SJSA1 (cell line): ENCODE measurements at places on chromosomes 3 and 15. TPM values are rescaled to one million over a fixed set of nuclear protein-coding genes. Genes with fewer than 3 reads are reported as not detected.

Gene EFCC1
- 1.5 and 2.8 TPM in 2 replicates for total RNA-seq

Gene TRIM42
- total RNA-seq = not detected in 2 replicates

Gene REC114
- not detected in 2 replicates for total RNA-seq

Gene SOX2
- total RNA-seq = 25.6 and 26.8 TPM in 2 replicates

Gene OR5K4
- total RNA-seq = not detected in 2 replicates

Gene CLDN11
- total RNA-seq = 0.66 and 1.7 TPM in 2 replicates

Gene IGSF11
- total RNA-seq = 0.18 and 1.0 TPM in 2 replicates

Gene CLN6
- total RNA-seq = 12.4 and 30.3 TPM in 2 replicates

Gene FAM174B
- 0.05 TPM in 1 of 2 replicates, not detected in the other for total RNA-seq

Gene GALNT15
- total RNA-seq = 1.3 and 2.1 TPM in 2 replicates

Gene FRMD4B
- 1.3 and 13.7 TPM in 2 replicates for total RNA-seq

Gene FANCD2OS
- total RNA-seq = not detected in 2 replicates

Gene SLC12A8
- total RNA-seq = 6.3 and 12.4 TPM in 2 replicates

Gene A4GNT
- total RNA-seq = not detected in 2 replicates

Gene SH3GL3
- 0.60 and 0.66 TPM in 2 replicates for total RNA-seq

Gene TOP2B
- total RNA-seq = 76.4 and 77.0 TPM in 2 replicates

Gene NMD3
- total RNA-seq = 89.4 and 90.3 TPM in 2 replicates

Gene GATA2
- total RNA-seq = 14.9 and 15.5 TPM in 2 replicates

Gene RETNLB
- not detected in 2 replicates for total RNA-seq

Gene SCN11A
- not detected in 2 replicates for total RNA-seq

Gene CX3CR1
- total RNA-seq = not detected in 2 replicates

Gene STXBP5L
- 0.03 TPM in 1 of 2 replicates, not detected in the other for total RNA-seq

Gene GNAT1
- total RNA-seq = not detected in 2 replicates

Gene BCHE
- not detected in 2 replicates for total RNA-seq

Gene ATP8B4
- 0.16 TPM in 1 of 2 replicates, not detected in the other for total RNA-seq

Gene AGBL1
- not detected in 2 replicates for total RNA-seq

Gene SRPRB
- total RNA-seq = 63.1 and 69.9 TPM in 2 replicates

Gene CSPG4
- 0.32 and 0.41 TPM in 2 replicates for total RNA-seq

Gene SLC22A14
- not detected in 2 replicates for total RNA-seq

Gene SHF
- 2.0 TPM in 1 of 2 replicates, not detected in the other for total RNA-seq

Gene CPN2
- total RNA-seq = not detected in 2 replicates

Gene TMEM87A
- total RNA-seq = 74.9 and 77.0 TPM in 2 replicates

Gene LMAN1L
- total RNA-seq = not detected in 2 replicates

Gene TIPARP
- 42.4 and 50.5 TPM in 2 replicates for total RNA-seq

Gene INSYN1
- 0.09 TPM in 1 of 2 replicates, not detected in the other for total RNA-seq

Gene CSK
- 14.8 and 19.2 TPM in 2 replicates for total RNA-seq

Gene FES
- 0.16 TPM in 1 of 2 replicates, not detected in the other for total RNA-seq

Gene TNFSF10
- total RNA-seq = 1.0 TPM in 1 of 2 replicates, not detected in the other

Gene TTLL13
- not detected in 2 replicates for total RNA-seq

Gene NR2F2
- total RNA-seq = 9.8 and 14.0 TPM in 2 replicates

Gene CNTN6
- total RNA-seq = not detected in 2 replicates

Gene LRTM1
- total RNA-seq = not detected in 2 replicates

Gene KIF23
- 170 and 171 TPM in 2 replicates for total RNA-seq

Gene FSIP1
- 0.79 and 3.9 TPM in 2 replicates for total RNA-seq
